ENCODE measurements at places on chromosomes 2 and 18.

- no peak for DNase-seq
Observed at GRCh38 chr18:77042583-77042982, 90.0 kb downstream of the MBP start.

GRCh38 chr18:74073957-74074667, 73.5 kb downstream of the FBXO15 start:
- no peak for DNase-seq

DNA sequence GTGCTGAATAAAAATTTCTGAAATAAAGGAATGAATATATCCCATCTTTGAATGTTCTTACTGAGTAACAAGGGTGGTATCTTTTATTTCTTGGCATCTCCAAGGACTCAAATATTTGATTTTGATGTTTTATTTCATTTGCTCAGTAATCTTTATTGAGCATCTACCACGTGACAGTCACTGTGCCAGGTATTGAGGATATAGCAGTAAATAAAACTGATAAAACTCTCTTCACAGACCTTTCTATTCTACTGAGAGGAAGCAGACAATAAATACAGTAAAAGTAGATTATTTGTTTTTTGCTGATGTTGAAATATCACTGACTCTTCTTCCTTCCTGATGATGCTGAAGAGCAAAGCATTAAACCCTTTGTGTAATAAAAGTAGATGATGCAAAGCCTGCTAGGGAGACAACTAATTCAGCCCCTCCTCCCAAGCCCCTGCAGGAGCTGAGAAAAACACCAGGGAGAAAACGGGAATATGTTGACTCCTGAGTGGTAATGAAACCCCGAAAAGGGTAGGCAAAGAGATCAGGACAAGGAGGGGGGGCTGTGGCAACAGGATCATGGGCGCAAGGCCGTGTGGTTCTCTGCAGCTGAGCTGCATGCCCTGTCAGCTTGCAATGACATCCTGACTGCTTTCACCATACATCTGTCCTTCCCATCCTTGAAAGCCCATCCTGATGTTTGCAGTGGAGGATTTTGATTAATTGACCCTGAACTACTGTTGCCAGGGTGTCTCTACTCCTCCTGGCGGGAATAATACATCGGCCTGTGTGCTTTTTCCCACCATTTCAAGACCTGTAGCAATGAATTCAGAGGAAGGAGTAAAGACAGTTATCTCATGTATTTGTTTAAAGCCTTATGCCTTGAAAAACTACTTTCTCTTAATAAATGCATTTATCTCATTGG, 117.4 kb downstream of the EML6 start:
- DNase-seq: no peak

- DNase-seq: no peak
Observed at GRCh38 chr2:60605866-60606265, 52.4 kb upstream of the BCL11A start.

GRCh38 chr2:22748909-22749308, 636.1 kb upstream of the KLHL29 start:
- DNase-seq: no peak

DNA sequence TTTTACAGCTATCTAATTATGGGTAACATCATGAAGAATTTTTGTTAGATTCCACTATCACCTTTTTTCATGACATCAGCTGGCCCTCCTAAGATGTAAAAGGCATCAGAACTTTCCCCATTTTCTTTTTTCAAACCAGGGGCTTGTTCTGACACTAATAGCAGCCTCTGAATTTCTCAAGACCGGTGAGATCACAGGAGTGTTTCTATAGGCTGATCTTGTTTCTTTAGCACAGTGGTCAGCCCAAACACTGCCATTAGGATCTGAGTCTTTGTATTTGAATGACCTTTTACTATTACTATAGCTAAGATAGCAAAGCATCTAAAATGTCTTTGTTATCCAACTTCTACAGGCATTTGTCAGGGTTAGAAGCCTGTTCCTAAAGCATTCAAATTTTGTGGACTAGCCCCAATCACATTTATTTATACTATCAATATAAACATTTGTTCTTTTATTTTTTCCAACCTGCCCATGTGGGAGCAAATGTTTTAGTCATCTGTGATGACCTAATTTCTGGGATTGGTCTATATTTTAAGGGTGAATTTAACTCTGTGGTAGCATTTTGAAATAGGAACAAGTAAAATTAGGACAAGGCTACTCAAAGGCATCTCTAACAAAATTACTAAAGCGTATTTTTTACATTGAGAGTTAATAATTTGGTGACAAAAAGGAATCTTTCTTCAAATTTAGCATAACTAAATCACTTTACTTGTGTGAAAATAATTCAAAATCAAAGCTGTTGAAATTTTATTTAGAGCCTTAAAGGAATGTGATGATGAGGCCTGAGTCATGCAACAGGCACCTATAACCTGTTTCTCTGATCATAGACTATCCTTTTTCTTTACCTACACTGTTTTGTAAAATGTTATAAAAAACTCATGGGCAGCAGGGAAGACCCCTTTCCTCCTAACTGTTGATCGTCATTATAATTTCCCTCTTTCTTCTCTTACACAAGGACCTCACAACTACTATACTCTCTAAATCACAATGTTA, 39.3 kb downstream of the ZAP70 start:
- DNase-seq: no peak

GRCh38 chr18:38826247-38826646, 1260.6 kb upstream of the CELF4 start:
- no peak for DNase-seq

GRCh38 chr18:52409727-52410126, 69.7 kb downstream of the DCC start:
- no peak for DNase-seq

Data from stimulated activated CD4-positive, alpha-beta T cell treated with anti-CD3 and anti-CD28 coated beads, Interleukin-15, amount 100 ng/mL, for 1 hour (primary cell).